ENCODE measurements at places on chromosomes 7 and 10.

DNA sequence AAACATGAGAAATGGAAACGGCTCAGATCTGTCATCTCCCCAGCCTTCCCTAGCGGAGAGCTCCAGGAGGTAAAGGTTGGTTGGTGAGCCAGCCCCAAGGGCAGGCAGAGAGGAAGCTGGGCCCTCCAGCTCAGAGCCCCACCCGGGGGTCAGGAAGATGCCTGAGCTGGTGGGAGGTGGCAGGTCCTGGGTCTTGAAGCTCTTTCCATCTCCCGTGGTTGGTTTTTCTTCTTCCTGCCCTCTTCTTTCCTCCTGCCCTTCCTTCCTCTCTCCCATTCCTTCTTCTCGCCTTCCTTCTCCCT is 384.2 kb upstream of the FOXK1 start:
- DNase-seq, result no peak

- DNase-seq, result no peak
These were observed 13.3 kb downstream of the PARP12 start for GRCh38 chr7:140049339-140050024.

DNA sequence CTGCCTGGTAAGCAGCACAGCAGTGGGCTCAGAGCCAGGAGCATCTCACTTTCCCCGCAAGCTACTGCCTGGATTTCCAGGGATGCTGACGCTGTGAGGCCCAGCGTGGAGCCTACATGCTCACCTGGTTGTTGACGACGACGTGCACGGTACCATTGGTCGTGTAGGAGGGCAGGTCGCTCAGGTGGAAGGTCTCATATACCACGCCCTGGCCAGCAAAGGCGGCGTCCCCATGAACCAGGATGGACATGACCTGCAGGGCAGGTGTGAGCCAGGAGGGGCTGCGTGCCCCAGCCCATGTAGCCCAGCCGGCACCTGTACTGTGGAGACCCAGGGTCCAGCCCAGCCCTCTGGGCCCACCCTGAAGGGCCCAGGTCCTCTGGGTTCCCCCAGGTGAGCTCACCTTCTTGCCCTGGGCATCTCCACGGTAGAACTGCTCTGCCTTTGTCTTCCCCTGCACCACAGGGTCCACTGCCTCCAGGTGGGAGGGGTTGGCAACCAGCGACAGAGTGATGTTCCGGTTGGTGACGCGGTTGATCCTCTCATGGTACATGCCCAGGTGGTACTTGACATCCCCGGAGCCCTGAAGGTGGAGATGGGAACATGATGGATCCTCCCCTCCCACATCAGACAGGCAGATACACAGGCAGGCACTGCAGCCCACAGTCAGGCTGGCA is 15.4 kb downstream of the OGDHL start:
- no peak for DNase-seq

DNA sequence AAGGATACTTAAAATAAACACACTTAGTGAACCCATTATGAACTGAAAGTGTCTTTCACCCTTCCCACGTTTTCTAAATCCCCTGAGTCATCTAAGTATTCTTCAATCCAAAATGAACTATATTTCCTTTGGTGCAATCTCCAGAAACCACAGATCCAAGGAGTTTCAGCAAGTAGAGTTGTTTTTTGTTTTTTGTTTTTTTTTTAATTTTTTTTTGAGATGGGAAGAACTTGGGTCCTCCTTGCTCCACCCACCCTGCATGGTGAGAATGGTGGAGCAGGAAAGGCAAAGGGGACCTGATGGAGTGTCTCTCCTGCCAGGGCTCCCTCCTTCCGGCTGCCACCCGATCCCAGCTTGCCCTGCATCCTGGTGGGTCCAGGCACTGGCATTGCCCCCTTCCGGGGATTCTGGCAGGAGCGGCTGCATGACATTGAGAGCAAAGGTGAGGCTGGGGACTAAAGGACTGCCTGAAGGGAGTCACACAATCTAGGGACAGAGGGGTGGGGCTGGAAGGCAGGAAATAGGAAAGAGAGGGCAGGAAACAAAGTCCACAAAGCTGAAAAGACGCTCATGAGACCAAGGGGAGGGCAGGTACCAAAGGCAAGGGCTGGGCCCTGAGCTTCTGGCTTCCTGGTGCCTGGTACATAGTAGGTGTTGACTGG is 12.1 kb downstream of the ATG9B start:
- no peak for DNase-seq

DNA sequence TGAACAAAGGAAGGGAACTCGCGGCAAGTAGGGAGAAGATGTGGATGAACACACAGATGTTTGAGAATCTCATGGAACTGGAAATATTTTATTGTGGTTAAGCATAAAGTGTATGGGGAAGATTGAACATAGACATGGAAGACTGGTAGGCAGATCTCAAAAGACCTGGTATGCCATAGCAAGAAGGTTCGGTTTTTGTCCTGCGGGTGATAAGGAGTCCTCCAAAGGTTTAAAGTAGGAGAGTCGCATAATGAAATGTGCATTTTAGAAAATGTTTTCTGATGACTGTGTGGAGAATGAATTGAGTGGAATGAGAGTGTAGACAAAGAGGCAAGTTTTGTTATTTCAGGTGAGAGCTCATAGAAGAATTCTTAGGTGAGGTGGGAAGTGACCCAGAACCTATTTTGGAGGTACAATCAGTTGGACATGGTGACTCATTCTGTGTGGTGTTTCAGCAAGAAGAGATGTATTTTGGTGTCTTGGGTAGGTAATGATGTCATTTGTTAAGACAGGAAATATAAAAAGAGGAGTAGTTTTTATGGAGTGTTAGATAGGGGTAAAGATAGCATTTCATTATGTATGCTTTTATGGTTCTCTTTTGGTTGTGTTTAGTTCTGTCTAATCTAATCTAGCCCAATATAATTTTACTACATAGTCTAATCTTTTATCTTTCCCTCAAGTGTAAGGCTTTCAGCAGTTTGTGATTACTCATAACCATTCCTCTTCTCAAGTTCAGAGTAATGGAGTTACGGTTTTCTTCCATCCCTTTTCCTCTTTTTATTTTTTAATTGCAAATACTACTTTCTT is 239.2 kb downstream of the EXOC4 start:
- no peak for DNase-seq

- DNase-seq, result no peak
These were observed 58.5 kb downstream of the ELMO1 start for GRCh38 chr7:37390114-37390513.

DNA sequence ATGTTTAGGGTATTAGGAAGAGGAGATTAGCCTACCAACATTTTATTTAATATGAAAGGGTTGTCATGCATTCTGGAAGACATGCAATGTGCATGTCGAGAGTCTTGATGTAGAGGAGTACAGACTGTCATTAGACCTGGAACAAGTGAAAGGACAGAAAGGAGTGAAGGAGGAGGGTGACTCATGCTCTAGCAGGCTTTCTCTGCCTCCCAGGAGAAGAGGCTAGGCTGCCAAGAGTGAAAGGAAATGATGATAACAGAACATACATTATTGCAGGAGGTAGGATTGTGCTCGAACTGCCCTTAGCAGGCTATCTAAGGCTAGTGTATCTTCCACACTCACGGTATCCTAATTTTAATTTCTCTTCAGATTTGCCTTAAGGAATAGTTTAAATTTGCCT is 228.8 kb downstream of the EXOC4 start:
- no peak for DNase-seq

DNA sequence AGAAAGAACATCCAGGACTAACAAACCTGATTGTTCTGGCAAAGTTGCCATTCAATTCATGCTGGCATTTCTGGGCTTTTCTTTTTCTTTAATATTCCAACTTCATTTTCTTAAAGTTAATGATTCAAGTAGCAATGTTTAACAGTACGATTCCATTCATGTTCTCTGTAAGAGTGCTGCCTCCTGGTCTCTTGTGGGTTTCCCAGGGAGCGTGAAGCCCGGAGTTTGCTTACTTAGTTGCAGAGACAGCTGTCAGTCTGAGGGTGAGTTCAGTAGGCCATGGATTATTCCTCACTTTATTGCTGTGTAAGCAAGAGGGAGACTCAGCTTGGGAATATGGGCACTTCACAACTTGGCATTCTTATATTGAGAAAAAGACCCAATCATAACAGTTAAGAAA is 142.2 kb downstream of the TWIST1 start:
- no peak for DNase-seq

DNA sequence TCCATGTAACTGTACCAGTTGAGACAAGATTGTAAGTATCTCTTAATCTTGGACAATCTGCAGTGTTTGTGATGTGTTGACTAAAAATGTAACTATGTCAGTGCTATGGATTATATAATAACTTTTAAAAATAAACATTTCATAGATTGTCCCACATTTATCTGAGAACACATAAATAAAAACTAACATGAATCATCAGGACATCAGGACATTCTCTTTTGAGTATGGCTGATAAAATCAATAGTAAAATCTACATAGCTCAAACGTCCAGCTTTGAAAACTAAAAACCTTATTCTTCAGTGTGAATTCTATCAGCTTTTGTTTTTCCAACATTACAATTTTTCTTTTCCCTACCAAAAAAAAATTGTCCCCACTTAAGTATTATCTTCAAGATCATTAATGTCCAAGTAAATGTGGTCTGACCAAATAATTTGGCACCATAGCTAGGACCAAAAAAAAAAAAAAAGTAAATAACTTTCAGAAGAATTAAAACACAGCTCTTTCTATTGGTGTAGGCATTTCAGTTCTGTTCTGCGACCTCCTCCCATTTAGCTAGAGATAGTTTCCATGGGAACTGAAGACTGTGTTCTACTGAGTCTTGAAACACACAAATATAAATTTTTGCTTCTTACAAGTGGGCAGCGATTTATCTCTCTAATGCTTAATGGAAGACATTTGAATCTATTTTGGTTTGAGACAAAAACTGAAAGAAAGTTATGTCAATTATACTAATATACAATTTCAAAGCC is 123.0 kb upstream of the SGCE start:
- no peak for DNase-seq

GRCh38 chr10:99658622-99659030 is 683 bp upstream of the ENTPD7 start:
- peak; percentile 67 for DNase-seq

DNA sequence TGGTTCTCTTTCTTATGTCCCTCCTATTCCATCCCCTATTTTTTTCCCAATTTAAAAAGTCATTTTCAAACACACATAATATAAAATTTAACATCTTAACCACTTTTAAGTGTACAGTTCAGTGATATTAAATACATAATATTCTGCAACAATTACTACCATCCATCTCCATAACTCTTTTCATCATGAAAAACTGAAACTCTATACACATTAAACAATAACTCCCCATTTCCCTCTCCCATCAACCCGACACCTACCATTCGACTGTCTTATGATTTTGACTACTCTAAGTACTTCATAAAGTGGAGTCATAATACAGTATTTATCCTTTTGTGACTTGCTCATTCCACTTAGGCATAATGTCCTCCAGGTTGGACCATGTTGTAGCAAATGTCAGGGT is 2.6 kb downstream of the KIF11 start:
- DNase-seq, result no peak

DNA sequence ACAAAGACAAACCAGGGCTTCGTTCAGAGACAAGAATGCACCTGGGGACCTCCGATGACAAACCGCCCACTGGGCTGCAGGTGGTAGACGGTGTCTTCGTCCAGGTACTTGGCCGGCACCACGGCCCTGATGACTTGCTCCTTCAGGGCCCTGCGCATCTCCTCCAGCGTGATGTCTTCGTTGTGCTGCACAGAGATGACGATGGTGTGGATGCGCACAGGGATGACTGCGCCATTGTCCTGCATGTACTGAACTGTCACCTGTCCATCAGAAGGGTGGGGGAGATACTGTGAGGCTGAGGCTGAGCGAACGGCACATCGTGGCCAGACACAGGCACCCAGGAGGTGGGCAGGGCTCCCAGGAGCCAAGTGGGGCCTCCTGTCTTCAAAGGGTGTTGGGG is 13.1 kb downstream of the MAT1A start:
- DNase-seq, result no peak

GRCh38 chr10:113866551-113867394 is 12.3 kb downstream of the NHLRC2 start:
- no peak for DNase-seq

GRCh38 chr10:76432016-76433012 is 1000.9 kb downstream of the LRMDA start:
- DNase-seq, result no peak

DNA sequence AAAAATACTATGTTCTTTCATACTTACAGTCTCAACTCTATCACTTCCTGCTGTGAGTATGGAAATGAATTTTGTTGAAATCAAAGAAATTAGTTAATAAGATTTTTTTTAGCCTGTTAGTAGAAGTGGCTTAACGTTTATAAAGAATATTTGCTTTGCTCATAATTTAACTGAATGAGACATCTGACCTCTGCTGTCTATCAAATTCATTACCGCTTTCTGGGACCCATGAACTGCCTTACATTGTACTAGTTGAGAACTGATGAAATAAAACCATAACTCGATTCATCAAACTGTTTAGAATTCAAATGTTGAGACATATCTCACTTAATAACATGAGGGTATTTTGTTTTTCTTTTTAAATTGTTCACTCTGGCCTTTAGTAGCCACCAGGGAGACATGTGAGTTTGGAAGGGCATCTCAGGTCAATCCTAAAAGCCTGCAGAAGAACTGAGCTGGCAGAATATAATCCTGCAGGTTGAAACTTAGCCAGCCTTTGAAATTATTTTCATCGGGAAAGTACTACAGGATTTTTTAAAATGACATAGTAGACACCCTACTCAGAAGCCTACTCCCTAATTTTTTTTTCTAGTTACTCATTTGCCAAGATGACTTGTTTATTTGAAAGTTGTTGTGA is 78.7 kb downstream of the KIAA1217 start:
- DNase-seq, result no peak

GRCh38 chr10:104150139-104150538 is 28.2 kb downstream of the SFR1 start:
- DNase-seq, result no peak

- DNase-seq, result no peak
These were observed 56.1 kb upstream of the CAPZA2 start for GRCh38 chr7:116806046-116806944.

DNA sequence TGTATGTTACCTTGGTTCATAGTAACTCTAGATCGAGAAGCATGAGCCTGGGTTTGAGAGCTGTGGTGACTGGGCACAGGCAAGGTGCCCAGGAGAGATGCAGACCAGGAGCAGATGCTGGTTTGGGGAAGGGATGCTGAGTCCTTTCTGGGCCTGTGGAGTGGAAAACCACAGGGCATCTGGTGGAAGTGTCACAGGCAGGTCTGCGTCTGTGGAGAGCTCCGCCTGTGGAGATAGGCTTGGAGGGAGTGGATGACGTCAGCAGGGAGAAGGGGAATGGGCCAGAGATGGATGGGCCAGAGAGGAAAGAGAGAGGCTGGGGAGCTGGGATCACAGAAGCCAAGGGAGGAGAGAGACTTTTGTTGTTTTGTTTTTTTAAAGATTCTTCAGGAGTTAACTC is 14.8 kb downstream of the CYP26A1 start:
- no peak for DNase-seq

DNA sequence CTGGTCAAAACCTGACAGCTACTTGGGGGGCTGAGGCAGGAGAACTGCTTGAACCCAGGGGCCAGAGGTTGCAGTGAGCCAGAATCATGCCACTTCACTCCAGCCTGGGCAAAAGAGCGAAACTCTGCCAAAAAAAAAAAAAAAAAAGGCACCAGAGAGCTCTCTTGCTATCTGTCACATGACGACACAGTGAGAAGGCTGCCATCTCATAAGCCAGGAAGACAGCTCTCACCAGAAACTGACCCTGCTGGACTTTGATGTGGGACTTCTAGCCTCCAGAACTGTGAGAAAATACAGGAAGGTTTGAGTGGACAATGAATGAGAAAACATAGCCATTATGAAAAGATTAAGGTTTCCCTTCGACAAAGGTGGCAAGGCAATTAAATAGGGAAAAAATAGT is 51.1 kb upstream of the KCNIP2 start:
- DNase-seq, result no peak

GRCh38 chr7:99822731-99823718 is 4.8 kb upstream of the CYP3A43 start:
- no peak for DNase-seq
